BJ (cell line): ENCODE measurements at places on chromosomes 5 and 9.

DNA sequence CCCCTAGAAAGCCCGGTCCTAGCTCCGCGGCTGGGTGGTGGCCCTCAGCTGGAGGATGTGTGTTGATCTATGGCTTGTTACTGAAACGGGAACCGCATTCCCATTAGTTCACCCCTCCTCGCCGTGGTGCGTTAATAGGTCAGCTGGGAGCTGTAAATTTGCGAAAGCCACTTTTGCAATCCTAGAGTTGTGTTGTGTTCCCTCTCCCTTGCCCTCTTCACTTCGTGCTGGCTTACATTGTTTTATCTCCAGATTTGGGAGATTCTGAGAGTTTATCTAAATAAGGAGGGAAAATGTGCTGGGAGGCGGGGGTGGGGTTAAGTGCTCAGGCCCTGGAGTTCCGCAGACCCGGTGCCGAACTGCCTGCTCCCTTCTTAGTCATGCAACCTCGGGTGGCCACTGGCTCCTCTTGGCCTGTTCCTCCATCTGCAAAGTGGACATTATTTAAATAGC, 62.8 kb downstream of the HMCN2 start:
- DNase-seq: no peak

DNA sequence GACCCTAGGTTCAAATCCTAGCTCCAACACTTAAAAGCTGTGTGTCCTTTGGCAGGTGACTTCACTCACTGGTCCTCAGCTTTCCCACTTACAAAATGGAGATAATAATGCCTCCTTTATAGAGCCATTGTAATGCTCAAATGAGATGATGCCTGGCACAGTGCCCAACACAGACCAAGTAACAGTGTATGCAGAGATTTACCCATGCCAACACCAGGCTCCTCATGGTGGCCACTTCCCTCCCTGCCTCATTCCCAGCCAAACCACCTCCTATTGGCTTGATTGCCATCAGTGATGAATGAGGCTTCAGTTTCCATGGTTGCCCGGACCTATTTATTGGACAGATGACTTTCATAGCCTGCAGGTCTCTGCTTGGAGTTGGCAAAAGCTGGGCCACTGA, 469.4 kb downstream of the CDK5RAP2 start:
- DNase-seq: no peak

GRCh38 chr5:95620870-95621838, 1.3 kb downstream of the GPR150 start:
- DNase-seq: no peak

DNA sequence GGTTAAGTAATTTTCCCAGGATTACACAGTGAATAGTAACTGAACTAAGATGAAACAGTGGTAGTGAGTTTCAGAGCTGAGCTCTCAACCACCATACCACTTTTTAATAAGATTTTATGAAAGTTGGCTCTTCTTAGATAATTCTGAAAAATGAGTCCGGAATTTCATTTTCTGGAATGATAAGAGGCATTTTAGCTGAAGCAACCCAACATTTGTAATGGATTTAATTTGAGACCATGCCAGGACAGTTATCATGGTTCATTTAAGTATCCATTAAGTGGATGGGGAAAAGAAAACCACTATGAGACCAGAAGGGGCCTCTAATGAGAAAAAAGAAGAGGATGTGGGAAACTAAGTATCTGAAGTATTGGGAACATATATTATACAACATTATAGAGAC, 464.7 kb upstream of the C9orf72 start:
- no peak for DNase-seq

GRCh38 chr9:83538890-83539238, 663 bp upstream of the FRMD3 start:
- no peak for DNase-seq

GRCh38 chr5:55897905-55898304, 46.7 kb downstream of the IL31RA start:
- peak; percentile 97 for DNase-seq

- DNase-seq: no peak
Observed at GRCh38 chr5:142242272-142242671, 82.5 kb downstream of the SPRY4 start.

DNA sequence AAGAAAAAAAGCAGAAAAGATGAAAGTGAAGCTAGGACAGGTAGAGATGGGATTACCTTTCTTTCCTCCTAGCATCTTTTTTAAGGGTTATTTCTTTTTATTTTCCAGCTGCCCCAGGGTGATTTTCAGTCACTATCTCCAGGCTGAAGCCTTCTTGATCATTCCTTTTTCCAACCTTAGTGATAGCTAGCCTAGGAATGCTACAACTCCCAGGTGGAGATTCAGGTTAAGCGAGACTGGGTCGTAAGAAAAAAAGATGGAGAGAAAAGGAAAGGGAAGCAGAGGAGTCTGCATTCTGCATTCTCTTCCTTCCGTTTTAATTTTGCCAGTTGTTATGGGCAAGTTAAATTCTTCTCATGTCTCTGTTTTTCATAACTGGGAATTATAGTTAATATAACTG, 36.7 kb upstream of the RIC1 start:
- DNase-seq: no peak

GRCh38 chr9:88746743-88747398, 211.9 kb downstream of the NXNL2 start:
- DNase-seq: no peak

- DNase-seq: no peak
Observed at GRCh38 chr5:6768590-6769230, 55.5 kb downstream of the TENT4A start.

- no peak for DNase-seq
Observed at GRCh38 chr9:101130054-101130453, 101.5 kb downstream of the PLPPR1 start.

- no peak for DNase-seq
Observed at GRCh38 chr9:1460143-1460769, 410.1 kb downstream of the DMRT2 start.

- no peak for DNase-seq
Observed at GRCh38 chr5:81749561-81750307, 1.2 kb downstream of the SSBP2 start.

GRCh38 chr5:179801304-179802206, 5.1 kb downstream of the MGAT4B start:
- no peak for DNase-seq

DNA sequence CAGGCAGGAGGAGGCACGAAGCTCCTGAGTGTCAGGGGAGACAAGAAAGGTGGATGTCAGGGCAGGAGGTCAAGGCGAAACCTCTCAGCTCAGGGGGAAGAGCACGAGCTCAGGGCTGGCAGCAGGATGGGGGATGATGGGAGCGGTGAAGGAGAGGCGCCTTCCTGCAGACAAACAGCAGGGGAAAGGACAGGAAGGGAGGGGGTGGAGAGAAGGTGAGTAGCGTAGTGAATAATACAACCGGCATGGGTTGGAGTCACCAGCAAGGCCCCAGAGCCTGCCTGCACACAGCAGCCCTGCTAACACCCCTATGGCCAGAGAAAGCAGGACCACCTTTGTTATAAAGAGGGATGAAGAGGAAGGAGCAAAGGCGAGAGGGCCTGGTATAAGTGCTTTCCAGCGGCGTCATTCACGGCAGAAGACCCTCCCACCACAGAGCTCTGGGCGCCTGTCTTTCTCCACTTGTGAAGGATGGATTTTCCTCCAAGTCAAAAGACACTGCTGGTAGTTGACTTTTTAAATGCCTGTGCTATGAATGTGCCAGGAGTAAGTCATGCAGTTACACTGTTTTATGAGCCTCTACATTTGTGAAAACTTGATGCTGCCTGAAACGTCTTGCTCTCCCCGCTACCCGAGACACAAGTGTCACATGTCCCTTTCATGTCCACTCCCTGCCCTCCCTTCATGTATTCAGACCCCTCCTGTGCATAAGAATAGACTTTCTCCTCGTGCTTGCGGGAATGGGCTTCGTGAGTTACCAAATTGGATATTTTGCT, 84.8 kb upstream of the IRX1 start:
- no peak for DNase-seq

DNA sequence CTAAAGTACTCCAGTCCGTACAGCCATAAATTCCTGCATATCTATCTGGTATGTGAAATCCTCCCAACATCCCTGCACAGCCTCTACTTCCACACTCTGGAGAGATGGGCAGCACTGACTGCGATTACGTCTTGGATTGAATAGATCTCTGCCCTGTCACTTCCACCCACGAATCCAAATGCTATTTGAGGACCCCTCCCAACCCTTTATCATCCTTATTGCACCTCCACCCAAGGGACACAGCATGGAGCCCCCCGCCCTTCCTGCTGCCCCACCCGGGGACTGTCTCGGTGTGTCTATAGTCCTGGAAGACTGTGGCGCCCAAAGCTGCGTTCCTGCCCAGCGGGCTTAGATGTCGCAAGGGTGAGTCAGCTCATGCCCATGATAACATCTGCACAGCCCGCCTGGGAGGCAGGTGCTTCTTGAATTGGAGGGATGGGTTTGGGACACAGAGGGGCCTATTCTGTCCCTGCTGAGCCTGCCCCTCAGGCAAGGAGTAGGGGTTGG, 105.7 kb upstream of the HAND1 start:
- no peak for DNase-seq

DNA sequence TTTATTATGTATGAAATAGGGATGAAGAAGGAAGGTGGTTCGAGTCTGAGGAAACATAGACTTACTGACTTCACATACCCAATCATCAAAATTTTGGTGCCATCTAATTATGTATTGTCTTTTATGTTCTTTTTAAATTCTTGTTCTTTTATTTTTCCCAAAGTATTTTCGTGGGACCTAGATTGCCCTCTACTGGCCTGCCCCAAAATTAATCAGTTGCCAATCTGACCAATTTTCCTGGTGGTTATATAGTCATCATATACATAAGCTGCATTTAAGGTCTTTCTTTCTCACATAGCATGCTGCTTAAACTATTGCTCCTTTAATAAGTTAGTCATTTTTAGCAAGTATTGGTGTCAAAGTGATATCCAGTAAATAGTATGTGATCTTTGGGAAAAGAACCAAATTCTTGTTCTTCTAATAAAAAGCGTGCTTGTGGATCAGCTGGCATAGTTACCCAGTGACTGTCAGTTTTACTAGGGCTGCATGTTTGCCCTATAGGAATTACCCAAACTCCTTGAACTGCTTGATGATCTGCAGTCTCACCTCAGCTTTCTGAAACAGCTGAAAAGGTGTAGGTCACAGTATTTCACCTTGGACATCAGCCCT, 223.5 kb downstream of the SH3GL2 start:
- DNase-seq: no peak

- DNase-seq: no peak
Observed at GRCh38 chr9:15144622-15145061, 162.4 kb downstream of the TTC39B start.

DNA sequence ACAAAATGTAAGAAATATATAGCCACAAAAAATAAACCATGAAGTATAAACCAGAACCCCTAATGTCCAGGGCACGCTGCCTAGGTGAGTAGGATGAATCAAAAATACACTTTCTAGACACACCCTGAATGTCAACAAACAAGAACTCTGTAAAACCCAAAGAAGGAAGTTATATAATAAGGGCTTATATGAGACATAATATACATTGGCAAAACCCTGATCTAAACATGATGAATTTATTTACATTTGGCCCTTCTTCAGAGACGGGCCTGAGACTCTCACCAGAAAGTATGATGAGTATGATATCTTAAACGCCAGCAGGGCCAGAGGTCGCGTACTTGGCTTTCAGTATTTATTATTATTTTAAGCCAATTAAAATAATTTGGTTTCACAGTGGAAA, 125.1 kb upstream of the FST start:
- DNase-seq: no peak

- DNase-seq: no peak
Observed at GRCh38 chr9:75914883-75915452, 24.5 kb downstream of the PCSK5 start.

- DNase-seq: no peak
Observed at GRCh38 chr9:99257723-99258389, 35.8 kb downstream of the SEC61B start.

DNA sequence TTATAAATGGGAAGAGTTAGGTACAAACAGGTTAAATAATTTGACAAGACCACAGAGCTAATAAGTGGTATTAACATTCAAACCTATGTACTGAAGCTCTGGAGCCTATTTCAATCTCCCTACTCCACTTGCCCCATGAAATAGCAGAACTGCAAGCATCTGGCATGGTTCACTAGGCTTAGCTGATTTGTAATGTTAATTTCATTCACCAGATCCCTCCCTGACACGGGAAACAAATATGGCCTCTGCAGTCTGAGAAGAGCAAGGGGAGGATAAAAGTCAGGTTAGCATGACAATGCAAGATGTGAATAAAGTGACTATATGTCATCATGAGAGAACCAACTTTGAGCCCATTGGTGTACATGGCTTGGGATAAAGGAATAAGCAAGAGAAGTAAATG, 428.8 kb downstream of the BRINP1 start:
- no peak for DNase-seq

DNA sequence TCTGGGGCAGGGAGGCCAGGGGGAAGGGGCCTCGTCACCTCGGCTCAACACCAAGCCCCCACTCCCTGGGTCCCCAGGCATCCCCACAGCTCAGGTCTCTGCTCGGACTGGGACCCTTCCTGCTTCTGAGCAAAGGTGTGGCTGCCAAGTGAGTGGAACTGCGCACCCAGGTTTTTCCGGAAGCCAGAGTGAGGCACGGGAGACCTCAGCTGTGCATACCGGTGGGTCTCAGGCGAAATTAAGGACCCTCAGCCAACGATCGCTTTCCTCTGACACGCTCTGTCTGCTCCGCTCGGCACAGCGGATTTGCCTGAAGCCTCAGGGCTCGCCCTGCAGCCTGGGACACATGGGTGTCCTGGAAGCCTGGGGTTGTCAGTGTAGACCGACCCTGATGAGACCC, 41.0 kb upstream of the IRX4 start:
- DNase-seq: no peak

GRCh38 chr9:116237456-116237855, 83.9 kb downstream of the PAPPA start:
- DNase-seq: no peak

GRCh38 chr5:147413266-147413665, 96.6 kb downstream of the DPYSL3 start:
- DNase-seq: no peak

GRCh38 chr9:79591458-79591857, 19.7 kb downstream of the TLE4 start:
- DNase-seq: no peak

DNA sequence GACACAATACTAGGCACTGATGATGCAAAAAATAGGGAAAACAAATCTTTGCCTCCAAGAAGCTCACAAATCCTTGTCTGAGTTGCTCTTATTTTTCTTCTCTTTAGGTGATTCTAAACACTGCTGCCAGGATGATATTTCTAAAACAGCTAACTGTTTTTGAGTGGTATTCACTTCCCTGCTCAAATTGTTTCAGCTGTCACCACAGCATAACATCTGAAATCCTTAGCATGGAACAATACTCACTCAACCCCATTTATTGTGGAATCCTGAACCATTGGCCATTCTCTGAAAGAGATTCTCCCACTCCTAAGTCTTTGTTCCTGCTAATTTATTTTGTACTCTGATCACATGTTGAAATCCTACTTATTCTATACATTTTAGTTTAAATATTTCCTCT, 4.8 kb upstream of the SHOC1 start:
- no peak for DNase-seq

- DNase-seq: no peak
Observed at GRCh38 chr5:154761046-154761736, 6.0 kb downstream of the LARP1 start.

DNA sequence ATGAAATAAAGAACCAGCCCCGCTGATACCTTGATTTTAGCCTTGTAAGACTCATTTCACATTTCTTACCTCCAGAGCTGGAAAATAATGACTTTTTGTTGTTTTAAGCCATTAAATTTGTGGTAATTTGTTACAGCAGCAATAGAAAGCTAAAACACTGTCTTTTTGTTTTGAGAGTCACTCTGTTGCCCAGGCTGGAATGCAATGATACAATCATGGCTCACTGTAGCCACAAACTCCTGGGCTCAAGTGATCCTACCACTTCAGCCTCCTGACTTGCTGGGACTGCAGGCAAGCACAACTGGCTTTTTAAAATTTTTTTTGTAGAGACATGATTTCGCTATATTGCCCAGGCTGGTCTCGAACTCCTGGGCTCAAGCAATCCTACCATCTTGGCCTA, 34.7 kb upstream of the MYO10 start:
- DNase-seq: no peak
